ENCODE measurements at places on chromosomes 4 and X. TPM values are rescaled to one million over a fixed set of nuclear protein-coding genes. Genes with fewer than 3 reads are reported as not detected.

The SATL1 gene
- total RNA-seq: not detected

The NHSL2 gene
- total RNA-seq: 0.51 TPM

The PROM1 gene
- not detected for total RNA-seq

The ABLIM2 gene
- 1.1 TPM for total RNA-seq

The S100P gene
- 1.2 TPM for total RNA-seq

The KLHL13 gene
- total RNA-seq: 0.20 TPM

The HSFX3 gene
- not detected for total RNA-seq

The ARHGAP10 gene
- 8.6 TPM for total RNA-seq

The MTTP gene
- not detected for total RNA-seq

The CT47B1 gene
- not detected for total RNA-seq

The SPATA4 gene
- total RNA-seq: not detected

The TMEM31 gene
- not detected for total RNA-seq

The FGG gene
- not detected for total RNA-seq

DNA sequence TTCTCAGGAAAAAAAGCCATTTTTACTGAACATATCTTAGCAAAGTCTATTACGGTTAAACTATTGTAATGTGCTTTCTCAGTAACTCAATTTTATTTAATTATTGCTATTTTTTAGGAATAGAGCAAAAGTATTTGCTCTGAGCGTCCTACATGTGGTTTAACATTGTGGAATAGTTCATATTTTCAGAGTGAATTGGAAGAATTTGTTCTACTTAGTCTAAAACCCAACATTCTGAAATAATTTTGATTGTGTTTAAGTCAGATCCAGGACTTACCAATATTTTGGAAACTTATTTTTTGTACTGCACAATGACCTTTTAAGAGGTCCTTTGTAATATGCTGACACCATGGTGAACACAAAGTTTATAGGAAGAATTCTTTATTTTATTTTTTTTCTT is 27.2 kb downstream of the CXCL1 start:
- DNase-seq: no peak

- DNase-seq: no peak
Measured at GRCh38 chr4:54322818-54323417, 93.8 kb downstream of the PDGFRA start.

DNA sequence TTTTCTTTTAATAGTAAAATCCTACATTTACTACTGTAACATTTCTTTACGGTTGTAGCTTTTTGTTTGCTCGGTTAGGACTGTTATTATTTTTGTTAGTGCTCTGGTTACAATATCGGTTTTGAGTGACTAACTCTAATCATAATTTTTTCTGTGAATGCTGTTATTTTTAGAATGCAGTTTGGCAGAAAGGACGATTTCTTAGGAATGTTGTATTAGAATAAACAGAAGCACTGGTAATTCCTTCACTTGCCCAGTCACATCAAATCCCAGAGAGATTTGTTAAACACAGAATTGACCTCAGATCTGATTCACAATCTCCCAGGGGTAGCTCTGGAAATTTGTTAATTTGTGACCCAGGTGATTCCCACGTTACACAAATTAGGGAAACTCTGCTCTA is 21.7 kb downstream of the DDIT4L start:
- DNase-seq: no peak

DNA sequence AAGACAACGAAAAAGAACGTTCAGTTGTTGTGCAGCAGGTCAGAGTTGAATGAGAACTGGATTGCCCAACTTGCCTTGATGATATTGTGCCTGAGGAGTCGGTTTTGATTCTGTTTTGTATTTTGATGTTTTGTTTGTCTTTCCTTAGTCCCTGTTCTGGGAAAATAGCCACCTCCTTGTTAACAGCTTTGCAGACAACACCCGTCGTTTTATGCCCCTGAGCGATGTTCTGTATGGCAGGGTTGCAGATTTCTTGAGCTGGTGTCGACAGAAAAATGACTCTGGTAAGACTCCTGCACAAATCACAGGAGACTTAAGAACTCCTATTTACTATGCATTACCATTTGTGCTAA is 4.5 kb downstream of the BST1 start:
- DNase-seq: no peak

DNA sequence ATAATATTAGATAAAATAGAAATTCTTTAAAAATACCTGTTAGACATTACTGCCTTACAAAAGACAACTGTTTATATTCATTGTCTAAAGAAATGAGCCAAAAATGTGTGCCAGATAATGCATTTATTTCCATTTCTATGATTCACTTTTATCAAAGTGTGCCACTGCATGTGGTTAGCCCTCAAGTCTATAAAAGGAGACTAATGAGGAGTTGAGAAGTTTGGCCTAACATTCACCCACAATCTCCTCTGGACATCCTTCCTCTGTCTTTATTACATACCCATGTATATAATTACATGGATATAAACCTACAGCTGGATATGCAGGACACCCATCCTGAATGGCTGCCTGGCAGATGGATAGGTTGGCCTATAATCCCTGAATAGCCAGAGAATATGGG is 42.6 kb upstream of the PDE5A start:
- DNase-seq: no peak

GRCh38 chr4:137156054-137156453 is 376.2 kb downstream of the PCDH18 start:
- no peak for DNase-seq

DNA sequence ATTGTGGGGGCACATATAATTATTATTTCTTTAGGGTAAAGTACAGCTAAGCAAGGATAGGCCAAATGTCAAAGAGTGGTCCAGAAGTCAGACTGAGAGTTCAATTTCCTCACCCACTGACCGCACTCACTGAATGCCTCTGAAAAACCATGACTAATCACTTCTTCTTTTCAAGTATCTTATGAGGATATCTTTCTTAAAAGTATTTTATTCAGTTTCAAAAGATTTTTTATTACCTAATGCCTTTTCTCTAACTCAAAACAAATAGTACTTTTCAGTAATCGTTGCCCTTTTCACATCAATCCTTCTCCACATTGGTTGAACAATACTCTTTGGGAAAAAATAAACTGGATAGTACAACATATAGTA is 61.7 kb upstream of the CAMK2D start:
- DNase-seq: no peak

DNA sequence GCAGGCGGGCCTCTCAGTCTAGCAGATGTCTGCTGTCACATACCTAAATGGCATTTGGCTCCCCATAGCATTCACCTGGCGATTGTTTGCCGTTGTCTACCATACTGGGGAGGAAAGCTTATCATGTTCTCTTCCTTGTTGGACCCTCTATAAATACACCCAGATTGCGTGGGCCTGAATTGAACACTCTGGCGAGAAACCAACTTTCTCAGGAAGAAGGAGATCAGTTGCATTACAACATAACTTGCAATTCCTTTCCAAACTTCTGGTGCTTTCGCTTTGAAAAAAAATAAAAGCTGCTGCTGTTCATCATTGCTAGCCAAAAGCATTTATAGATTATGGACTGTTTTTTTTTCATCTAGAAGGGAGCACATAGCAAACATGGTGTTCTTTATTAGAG is 230.0 kb upstream of the GPC4 start:
- DNase-seq: no peak

DNA sequence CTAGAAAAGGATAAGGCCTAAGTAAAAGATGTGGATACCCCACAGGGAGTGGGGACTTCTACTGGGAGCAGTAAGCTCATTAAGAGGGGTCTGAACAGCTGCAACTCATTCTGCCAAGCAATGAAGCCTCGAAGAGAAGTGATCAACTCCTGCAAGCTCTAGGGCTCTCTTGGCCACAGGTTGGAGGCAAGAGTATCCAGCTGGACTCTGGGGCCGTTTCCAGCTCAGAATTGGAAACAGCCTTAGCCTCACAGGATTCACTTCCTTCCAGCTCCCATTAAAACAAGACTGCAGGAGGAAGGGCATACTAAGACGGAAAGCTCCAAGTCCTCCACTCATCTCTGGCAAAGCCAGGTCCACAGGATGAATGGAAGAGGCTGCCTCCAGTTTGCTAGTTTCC is 126.3 kb downstream of the ATG4A start:
- DNase-seq: no peak

DNA sequence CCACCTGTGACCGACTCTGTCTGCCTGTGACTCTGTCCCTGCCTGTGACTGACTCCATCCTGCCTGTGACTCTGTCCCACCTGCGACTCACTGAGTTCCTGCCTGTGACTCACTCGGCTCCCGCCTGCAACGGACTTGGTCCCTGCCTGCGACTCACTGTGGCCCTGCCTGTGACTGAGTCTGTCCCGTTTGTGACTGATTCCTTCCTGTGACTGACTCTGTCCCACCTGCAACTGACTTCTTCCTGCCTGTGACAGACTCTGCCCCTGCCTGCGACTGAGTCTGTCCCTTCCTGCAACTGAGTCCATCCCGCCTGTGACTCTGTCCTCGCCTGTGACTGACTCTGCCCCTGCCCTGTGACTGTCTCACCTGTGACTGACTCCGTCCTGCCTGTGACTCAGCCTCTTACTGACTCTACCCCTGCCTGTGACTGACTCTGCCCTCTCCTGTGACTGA is 9.6 kb upstream of the UVSSA start:
- DNase-seq: no peak

GRCh38 chr4:13990596-13991589 is 363.4 kb upstream of the BOD1L1 start:
- no peak for DNase-seq

DNA sequence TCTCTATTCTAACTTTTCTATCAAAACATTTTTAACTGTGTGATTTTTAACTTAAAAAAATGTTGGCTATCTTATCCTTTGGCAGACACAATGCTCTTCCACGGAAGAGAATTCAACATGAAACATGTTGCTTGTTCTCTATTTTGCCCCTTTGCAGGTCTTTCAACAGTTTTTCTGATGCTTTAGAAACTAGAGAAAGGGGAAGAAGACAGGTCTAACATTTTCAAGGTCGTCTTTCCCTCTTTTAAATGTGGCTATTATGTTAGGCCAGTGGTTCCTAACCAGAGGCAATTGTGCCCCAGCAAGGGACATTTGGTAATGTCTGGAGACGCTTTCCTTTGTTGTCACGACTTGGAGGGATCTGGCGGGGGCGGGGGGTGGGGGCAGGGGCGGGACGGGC is 95.0 kb downstream of the SH3KBP1 start:
- no peak for DNase-seq

GRCh38 chr4:160299608-160300007 is 1196.7 kb downstream of the RAPGEF2 start:
- DNase-seq: no peak

DNA sequence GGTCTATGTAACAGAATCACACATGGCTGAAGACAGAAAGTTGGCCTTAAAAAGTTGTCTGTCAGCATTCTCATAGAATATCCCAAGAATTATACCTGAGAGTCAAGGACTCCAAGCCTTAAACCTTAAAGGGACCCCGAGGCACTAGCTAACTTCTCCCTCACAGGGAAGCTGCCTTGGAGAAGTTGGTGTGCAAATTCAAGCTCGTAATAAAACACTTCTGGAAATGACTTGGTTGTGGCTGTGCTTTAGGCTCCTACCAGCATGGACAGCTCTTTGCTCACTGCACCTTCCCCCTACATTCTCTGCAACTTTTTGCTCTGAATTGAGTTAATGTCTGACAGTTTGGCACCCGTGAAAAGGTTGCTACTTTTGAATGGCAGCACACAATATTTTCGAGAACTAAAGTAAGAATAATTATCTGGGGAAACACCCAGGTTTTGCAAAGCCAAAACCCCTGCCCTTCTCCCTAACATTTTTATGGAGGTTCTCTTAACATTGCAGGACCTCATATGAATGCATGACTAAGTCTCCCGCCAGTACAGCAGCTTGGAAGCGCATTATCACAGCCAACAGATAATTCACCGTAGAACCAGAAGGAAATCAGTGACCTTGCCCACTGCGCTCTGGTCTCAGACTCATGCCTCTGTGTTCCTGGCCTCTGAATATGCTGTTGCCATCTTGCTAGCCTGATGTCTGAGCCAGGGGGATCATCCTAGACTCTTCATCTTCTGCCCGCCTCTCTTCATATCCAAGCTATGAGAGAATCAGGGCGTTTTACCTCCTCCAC is 91.0 kb downstream of the MGST2 start:
- DNase-seq: no peak

GRCh38 chr4:84870398-84871163 is 95.9 kb downstream of the WDFY3 start:
- DNase-seq: no peak

DNA sequence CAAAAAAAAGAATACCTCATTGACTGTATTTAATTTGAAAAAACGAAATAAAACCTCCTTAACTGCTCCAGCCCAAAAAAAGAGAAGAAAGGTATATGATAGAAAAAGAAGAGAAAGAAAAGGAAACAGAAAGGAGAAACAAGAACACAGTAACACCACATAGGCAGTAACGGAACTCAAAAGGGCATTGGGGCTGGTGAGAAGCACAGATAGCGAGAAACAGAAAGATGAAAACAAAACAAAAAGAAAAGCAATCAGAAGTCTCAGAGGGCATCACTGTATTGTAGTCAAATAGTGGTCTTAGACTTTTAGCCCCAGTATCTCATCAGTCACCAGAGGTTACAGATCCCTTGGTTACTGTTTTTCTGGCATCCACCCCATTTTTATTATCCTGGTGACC is 88.6 kb downstream of the NFKB1 start:
- no peak for DNase-seq

DNA sequence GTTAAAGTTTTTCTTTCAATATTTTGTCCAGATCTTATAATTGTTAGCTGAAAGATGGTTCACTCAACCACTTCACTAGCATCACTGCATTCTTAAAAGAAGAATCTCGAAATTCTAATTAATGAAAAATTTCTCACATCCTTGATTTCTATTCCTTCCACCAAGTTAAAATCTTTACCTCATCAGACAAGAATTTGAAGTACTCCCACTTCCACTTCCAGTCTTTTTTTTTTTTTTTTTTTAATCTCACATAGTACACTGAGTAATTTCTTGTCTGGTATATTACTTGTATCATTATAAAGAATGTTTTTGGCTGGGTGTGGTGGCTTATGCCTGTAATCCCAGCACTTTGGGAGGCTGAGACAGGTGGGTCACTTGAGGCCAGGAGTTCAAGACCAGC is 73.2 kb downstream of the FBXW7 start:
- DNase-seq: no peak

- peak; percentile 75 for DNase-seq
Measured at GRCh38 chr4:40289366-40290188, 45.6 kb upstream of the CHRNA9 start.

DNA sequence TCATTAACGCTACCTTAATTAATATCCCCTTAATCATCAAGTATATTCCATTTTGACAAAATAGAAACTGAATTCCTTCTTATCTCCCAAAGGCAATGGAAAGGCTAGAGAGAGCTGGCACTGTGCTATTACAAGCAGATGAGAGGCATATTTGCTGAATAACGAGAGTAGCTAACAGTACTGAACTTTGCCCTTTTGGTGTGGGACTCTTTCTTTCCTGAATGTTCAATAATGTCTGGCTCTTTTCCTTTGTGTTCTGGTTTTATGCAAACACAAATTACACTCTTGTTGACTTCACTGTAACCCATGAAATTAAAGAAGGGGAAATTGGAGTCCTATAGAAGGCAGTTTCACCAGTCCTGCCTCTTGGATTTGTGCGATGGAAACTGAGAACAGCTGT is 63.5 kb downstream of the SHROOM3 start:
- no peak for DNase-seq

- DNase-seq: no peak
Measured at GRCh38 chr4:38738940-38739803, 43.6 kb downstream of the TLR10 start.

- no peak for DNase-seq
Measured at GRCh38 chr4:98656886-98657285, 1.5 kb downstream of the TSPAN5 start.

- no peak for DNase-seq
Measured at GRCh38 chr4:185468999-185469398, 2.5 kb downstream of the CCDC110 start.

All from CD8-positive, alpha-beta memory T cell (primary cell).